GM23338 (cell line): ENCODE measurements at places on chromosomes 12 and 14.

DNA sequence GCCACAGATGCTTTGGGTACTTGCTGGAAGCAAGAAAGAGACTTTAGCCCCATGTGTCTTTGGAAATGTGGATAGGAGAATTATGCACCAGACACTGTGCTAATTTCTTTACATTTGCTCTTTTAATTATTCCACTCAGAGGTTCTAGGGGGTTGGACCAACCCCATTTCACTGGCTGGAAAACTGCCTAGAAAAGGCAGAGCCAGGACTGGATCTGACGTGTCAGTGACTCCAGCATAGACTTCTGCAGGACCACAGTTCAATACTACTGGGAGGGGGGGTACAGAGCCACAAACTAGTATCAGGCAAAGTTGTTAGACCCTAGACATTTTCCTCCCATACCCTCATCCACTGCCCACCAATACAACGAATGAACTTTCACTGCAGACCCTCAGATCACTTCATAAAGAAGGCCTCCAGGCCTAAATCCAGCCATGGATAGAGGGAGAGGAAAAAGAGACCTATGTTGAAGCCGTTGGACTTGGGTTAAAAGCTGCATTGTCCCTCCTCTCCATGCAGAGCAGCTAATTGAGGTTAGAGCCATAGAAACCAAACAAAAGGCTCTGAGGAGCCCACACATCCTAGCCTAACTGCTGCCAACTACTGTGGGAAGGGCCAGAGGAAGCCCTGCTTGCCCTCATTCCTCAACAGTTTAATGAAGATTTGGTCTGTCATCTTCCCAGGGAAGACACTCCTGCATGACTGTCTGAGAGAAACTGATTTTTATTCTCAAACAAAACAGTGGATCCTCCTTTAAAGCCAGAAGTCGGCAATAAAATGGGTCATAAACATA lies 68.7 kb downstream of the STON2 start:
- DNase-seq: no peak

DNA sequence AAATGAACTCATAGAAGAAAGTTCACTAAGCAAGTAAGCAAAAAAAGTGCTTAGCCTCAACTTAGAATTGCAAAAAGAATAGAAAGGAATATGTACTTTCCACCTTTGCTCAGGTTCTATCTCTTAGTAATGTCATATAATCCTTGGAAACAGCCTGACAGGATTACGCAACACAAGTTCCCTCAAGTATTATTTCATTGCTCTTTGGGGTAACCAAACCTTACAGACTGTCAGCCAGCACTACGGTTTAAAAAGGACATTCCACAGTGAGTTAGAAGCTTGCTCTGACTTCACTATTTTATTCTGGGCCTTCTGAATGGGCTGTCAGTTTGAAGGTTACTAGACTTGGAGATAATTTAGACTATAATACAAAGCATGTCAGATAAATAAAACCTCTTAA lies 264.0 kb downstream of the ATXN7L3B start:
- DNase-seq: no peak

GRCh38 chr12:2811801-2812200 lies 667 bp upstream of the ITFG2 start:
- DNase-seq: no peak

DNA sequence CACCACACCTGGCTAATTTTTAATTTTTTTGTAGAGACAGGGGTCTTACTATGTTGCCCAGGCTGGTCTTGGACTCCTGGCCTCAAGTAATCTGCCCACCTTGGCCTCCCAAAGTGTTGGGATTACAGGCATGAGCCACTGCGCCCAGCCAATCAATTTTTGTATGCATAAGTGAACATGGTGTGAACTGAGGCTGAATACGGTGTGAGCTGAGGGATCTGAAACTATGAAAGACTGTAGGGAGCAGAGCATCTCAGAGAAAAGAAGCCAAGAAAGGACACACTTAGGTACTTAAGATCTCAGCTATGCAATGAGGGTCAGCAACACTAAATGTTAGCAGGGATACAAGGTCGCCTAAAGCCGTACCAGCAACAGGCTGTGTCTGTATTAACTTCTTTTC lies 54.1 kb downstream of the KSR2 start:
- DNase-seq: no peak

DNA sequence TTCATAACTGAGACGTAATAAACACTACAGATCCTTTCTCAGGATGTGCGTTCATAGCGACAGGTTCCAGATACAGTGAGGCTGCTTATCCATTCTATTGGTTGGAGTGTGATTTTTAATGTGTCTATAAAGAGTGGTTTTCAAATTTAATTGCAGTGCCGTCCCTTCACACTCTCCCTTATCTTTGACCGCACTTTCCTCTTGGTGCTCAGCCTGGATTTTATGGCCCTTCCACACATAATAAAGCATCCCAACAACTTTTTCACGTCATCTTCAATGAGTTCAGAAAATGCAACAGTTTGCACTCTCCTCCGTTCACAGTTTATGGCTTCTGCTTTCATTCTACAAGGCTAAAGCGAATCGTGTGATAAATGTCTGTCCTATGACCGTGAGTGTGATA lies 1209.9 kb downstream of the BCL11B start:
- no peak for DNase-seq
